ENCODE measurements at places on chromosomes 11 and 22. TPM values are rescaled to one million over a fixed set of nuclear protein-coding genes. Genes with fewer than 3 reads are reported as not detected.

GRCh38 chr11:133865466-133865865 is 20.2 kb upstream of the SPATA19 start:
- H3K27ac ChIP-seq, result no peak overlapping the region
- no peaks in the 10 kb centered on the region for H3K36me3 ChIP-seq
- DNase-seq, result no peak

GRCh38 chr11:71151561-71151960 is 100.8 kb downstream of the SHANK2 start:
- H3K27me3 ChIP-seq, result peaks cover 4% of the 10 kb centered on the region
- no peaks in the 10 kb centered on the region for H3K4me1 ChIP-seq
- H3K36me3 ChIP-seq, result no peaks in the 10 kb centered on the region
- no peak overlapping the region for H3K27ac ChIP-seq

DNA sequence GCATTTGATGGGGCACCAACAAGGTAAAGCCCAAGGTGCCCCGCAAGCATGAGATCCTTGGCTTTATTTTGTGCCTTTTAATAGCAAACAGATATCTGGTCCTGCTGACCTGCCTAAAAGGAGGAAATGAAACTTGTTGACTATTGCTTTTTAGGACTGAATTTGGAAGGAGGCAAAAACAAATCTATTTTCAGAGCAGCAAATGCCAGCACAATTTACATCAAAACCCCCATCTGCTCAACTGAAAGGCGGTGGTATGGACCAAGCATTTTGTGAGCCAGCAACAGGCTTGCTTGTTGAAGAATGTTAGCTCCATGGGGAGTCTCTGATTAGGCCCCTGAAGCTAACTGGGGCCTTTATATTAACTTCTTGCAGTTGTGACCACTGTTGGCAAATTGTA is 192.6 kb upstream of the E2F8 start:
- no peak overlapping the region for H3K4me3 ChIP-seq
- no peak overlapping the region for H3K27ac ChIP-seq

GRCh38 chr11:122517403-122518379 is 137.8 kb upstream of the UBASH3B start:
- no peak for DNase-seq
- H3K4me3 ChIP-seq, result no peak overlapping the region
- H3K36me3 ChIP-seq, result no peaks in the 10 kb centered on the region
- H3K27me3 ChIP-seq, result peaks cover under 1% of the 10 kb centered on the region

- peak; percentile 84 for DNase-seq
- peak overlapping the region; percentile 91 for H3K4me3 ChIP-seq
- H3K36me3 ChIP-seq, result peaks cover 36% of the 10 kb centered on the region
- H3K27me3 ChIP-seq, result no peaks in the 10 kb centered on the region
Observed at GRCh38 chr11:613369-613968, 2.3 kb downstream of the IRF7 start.

DNA sequence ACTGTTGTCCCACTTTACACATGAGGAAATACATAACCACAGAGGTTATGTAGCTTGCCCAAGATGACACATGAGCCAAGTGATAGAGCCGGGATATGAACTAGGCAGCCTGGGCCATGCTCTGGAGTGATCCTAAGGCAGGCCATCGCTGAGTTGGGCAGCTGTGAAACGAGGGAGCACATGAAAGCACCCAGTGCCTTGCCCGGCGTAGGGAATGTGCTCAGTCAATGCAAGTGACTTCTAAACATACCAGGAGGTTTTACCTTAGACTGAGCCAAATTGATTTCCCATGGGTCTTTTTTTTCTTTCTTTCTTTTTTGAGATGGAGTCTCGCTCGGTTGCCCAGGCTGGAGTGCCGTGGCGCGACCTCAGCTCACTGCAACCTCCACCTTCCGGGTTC is 10.5 kb downstream of the GRIK4 start:
- H3K4me1 ChIP-seq, result no peaks in the 10 kb centered on the region
- no peak for DNase-seq
- H3K36me3 ChIP-seq, result no peaks in the 10 kb centered on the region
- H3K4me3 ChIP-seq, result no peak overlapping the region

DNA sequence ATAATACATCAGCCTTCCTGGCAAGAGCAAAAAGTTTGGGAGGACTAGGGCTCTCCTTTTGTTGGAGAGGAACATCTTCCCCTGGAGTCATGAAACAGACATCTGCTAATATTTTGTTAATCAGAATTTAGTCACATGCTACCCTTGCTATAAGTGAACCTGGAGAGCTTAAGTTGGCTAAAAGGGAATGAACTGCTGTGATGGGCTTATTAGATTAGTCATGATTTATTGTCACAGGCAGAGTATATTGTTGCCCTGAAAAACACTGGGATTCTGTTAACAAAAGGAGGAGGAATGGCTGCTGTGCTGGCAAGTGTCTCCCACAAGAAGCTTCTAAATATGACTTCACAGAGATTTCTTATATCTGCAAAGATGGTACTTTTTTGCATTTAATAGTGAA is 16.0 kb downstream of the TCP11L1 start:
- H3K27ac ChIP-seq, result no peak overlapping the region
- H3K36me3 ChIP-seq, result peaks cover 33% of the 10 kb centered on the region
- no peaks in the 10 kb centered on the region for H3K27me3 ChIP-seq
- no peak for DNase-seq

GRCh38 chr22:50505276-50505775 is 2.2 kb downstream of the LMF2 start:
- no peak overlapping the region for H3K27ac ChIP-seq
- H3K36me3 ChIP-seq, result peaks cover 7% of the 10 kb centered on the region
- DNase-seq, result no peak
- H3K4me1 ChIP-seq, result peaks cover 15% of the 10 kb centered on the region
- peak overlapping the region; percentile 32 for H3K4me3 ChIP-seq

DNA sequence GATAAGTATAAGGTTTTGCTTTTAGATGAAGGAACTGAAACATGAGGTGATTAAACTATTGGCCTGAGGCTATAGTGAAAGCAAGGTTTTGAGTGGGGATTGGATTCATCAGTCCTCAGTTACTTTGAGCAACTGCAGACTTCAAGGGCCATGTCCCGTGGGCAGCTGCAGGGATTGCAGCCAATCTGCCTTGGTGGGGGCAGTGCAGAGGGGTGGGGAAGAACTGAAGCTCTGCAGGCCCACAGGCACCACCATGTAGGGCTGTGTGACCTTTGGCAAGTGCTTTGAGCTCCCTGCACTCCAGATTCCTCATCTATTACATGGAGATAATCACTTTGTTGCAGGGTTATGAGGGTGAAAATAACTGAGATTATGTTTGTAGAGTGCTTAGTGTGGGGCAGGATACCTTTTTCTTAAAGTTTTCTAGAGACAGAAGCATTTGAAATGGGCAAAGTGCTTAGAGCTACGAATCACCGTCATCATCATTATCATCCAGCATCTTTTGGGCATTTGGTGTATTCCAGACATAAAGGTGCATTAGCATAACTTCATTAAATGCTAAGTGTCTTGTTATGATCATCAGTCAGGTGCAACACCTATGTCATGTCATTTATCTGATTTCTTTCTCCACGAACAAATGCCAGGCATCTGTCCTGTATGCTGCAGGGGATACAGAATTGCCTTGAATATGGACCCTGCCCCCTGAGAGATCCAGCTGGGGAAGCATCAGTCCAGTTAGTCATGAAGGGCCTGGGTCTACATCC is 72.1 kb upstream of the TENM4 start:
- no peak overlapping the region for H3K4me3 ChIP-seq
- H3K27me3 ChIP-seq, result no peaks in the 10 kb centered on the region
- no peaks in the 10 kb centered on the region for H3K4me1 ChIP-seq
- DNase-seq, result no peak
- H3K27ac ChIP-seq, result no peak overlapping the region
- H3K36me3 ChIP-seq, result no peaks in the 10 kb centered on the region

GRCh38 chr11:8311366-8311765 is 47.7 kb upstream of the LMO1 start:
- H3K27ac ChIP-seq, result no peak overlapping the region
- peaks cover 2% of the 10 kb centered on the region for H3K4me1 ChIP-seq
- DNase-seq, result no peak
- H3K27me3 ChIP-seq, result no peaks in the 10 kb centered on the region
- no peaks in the 10 kb centered on the region for H3K36me3 ChIP-seq

PRAME gene
- not detected for total RNA-seq

CHRM1 gene
- total RNA-seq, result not detected

OR4C3 gene
- total RNA-seq, result not detected

MB gene
- not detected for total RNA-seq

JHY gene
- 2.9 TPM for total RNA-seq
